Fibroblast of lung (primary cell): ENCODE measurements at places on chromosomes 13 and 19.

DNA sequence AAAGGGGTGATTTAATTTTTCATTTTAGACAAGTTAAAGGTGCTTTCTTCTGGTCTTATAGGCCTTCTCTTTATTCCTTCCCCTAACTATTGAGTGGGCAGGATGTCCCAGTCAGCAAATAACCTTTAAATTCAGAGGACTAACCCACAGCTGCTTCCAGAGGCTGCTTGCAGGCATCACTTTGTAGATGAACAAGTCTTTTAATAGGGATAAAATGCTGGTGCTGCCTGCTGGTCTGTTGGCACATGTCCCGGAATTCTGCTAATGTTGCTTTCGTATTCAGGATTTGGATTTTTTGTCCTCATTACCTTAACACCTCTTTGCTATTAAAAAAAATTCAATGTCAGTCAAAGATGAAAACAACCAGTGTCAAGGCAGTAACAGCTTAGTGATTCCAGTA, 132.7 kb upstream of the KL start:
- DNase-seq, result peak; percentile 33

GRCh38 chr13:34425327-34425949, 516.6 kb upstream of the NBEA start:
- DNase-seq, result no peak

GRCh38 chr19:18814063-18814462, 17.7 kb upstream of the UPF1 start:
- DNase-seq, result no peak

- peak; percentile 71 for DNase-seq
These were observed 1.4 kb downstream of the WDFY2 start for GRCh38 chr13:51585696-51586095.

DNA sequence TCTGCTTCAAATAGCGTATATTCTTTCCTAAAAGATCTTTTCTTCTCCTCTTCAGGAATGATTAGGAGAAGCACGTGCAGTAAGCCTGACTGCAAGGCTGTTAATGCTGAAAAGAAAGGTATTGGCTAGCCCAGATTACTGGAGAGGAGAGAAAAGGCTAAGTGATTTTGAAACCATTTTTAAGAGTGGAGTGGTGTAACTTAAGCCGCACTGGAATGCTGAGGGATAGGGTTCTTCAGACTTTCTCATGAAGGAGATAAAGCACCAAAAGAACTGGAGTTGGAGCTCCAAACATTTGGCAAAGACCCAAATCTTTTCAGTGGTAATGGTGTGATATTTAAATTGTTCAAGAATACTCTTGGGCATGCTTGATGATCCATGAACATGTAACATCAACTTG, 388.3 kb downstream of the COG6 start:
- no peak for DNase-seq

- DNase-seq, result no peak
These were observed 778 bp downstream of the ZNF230 start for GRCh38 chr19:44003461-44004009.

DNA sequence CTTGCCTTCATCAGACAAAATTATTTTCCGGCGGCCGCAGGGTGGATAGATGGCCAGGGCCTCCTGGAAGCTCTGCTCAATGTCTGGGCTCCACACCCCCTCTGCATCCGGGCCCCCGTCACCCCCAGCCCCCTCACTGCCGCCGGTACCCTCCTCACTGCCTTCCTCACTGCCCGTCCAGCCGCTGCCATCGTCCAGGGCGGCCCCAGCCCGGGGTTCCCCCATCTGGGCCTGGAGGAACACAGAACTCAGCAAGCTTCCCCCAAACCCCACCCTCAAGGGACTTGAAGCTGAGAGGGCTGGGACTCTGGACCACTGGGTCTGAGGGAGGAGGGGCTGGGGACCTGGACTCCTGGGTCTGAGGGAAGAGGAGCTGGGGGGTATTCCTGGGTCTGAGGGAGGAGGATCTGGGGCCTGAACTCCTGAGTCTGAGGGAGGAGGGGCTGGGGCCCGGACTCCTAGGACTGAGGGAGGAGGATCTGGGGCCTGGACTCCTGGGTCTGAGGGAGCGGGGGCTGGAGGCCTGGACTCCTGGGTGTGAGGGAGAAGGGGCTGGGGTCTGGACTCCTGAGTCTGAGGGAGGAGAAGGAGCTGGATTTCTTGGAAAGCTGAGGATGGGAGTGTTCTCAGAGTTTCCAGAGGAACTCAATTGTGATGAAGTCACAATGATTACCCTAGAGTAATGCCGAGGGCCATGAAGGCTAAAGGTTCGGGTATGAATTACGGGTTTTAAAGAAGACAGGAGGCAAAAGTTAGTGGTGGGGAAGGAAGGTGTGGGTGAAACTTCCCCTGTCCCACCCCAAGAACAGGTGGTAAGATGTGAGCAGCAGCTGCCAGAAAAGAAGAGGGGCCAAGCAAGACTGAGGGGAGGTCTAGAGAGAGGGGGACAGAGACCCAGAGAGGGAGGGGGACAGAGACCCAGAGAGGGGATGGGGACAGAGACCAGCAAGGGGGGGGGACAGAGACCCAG, 2.1 kb downstream of the TEAD2 start:
- no peak for DNase-seq

DNA sequence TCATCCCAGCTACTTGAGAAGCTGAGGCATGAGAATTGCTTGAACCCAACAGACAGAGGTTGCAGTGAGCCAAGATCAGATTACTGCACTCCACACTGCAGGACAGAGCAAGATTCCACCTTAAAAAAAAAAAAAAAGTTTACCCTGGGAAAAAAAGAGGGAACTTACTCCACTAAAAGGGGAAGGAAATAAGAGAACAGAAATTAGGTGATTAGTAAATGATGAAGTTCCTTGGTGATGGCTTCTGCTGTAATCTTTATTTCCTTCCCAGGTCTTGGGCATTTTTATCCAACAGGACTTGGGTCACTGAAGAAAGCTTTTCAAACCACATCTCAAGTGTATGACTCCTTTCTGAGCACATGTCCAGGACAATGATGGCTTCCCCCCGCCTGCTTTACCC, 9.3 kb downstream of the ZNF780A start:
- DNase-seq, result no peak

GRCh38 chr13:68099631-68100030, 869.5 kb upstream of the PCDH9 start:
- peak; percentile 81 for DNase-seq

- DNase-seq, result no peak
These were observed 129.9 kb upstream of the UBL3 start for GRCh38 chr13:29980339-29980738.

- no peak for DNase-seq
These were observed 110.4 kb upstream of the KLHL1 start for GRCh38 chr13:70218618-70219017.
